Lower lobe of right lung (tissue), 2 donors: ENCODE measurements at places on chromosomes 6 and 20. TPM values are rescaled to one million over a fixed set of nuclear protein-coding genes. Genes with fewer than 3 reads are reported as not detected.

GRCh38 chr20:6909608-6910007, 142.1 kb downstream of the BMP2 start:
- no peaks in the 10 kb centered on the region for H3K36me3 ChIP-seq
- H3K27me3 ChIP-seq = no peaks in the 10 kb centered on the region
- H3K27ac ChIP-seq = no peak overlapping the region

DNA sequence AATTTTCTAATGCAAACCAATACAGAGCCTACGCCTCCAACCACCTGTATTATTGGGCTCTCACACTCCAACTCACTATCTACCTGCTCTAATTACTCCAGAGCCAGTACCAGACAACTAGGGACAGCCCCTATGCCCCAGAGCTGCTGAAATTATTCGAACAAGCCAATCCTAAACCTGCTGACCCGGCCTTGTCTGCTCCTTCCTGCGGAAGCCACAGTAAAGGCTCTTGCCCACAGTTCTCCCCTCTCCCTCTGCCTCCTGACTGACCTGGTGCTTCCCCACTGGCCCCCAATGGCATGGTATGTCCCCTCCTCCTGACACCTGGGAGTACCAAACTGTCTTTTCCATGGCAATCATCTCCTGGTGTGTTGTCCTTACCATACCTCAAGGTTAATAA, 4.1 kb upstream of the TOX2 start:
- no peak for DNase-seq
- H3K27me3 ChIP-seq = peaks cover 18% of the 10 kb centered on the region
- H3K4me1 ChIP-seq = peaks cover 7% of the 10 kb centered on the region
- no peak overlapping the region for H3K4me3 ChIP-seq
- no peaks in the 10 kb centered on the region for H3K36me3 ChIP-seq
- no peak overlapping the region for H3K27ac ChIP-seq

DNA sequence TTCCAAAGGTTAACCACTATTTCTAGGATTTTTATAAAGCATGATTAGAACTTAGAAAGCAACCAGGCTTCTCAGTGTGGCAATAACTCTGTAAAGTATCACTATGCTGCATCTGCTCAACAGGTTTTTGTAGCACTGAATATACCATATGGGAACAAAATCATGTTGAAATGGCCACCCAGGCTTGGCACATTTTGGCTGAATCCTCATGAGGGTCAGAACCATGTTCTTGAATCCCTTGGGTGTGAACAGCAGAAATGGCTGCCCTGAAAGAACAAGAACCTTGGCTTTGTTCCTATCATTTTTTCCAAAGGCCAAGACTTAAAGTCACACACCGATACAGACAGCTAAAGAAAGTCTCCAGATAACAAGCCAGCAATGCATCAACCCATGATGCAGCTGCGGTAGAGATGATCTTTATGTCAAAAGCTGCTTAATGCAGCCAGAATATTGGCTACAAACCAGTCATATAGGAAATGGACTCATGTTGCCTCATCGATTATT, 283.0 kb upstream of the NOX3 start:
- no peaks in the 10 kb centered on the region for H3K27me3 ChIP-seq
- H3K4me1 ChIP-seq = no peaks in the 10 kb centered on the region
- H3K4me3 ChIP-seq = no peak overlapping the region
- H3K27ac ChIP-seq = no peak overlapping the region

GRCh38 chr20:50625986-50626677, 65.2 kb downstream of the RIPOR3 start:
- H3K4me3 ChIP-seq = no peak overlapping the region
- no peak overlapping the region for H3K27ac ChIP-seq
- H3K27me3 ChIP-seq = no peaks in the 10 kb centered on the region
- DNase-seq = no peak
- no peaks in the 10 kb centered on the region for H3K36me3 ChIP-seq

GRCh38 chr6:149680503-149680902, 32.0 kb upstream of the KATNA1 start:
- no peaks in the 10 kb centered on the region for H3K4me1 ChIP-seq
- H3K4me3 ChIP-seq = no peak overlapping the region
- peaks cover 71% of the 10 kb centered on the region for H3K36me3 ChIP-seq
- DNase-seq = no peak
- H3K27ac ChIP-seq = no peak overlapping the region
- no peaks in the 10 kb centered on the region for H3K27me3 ChIP-seq

DNA sequence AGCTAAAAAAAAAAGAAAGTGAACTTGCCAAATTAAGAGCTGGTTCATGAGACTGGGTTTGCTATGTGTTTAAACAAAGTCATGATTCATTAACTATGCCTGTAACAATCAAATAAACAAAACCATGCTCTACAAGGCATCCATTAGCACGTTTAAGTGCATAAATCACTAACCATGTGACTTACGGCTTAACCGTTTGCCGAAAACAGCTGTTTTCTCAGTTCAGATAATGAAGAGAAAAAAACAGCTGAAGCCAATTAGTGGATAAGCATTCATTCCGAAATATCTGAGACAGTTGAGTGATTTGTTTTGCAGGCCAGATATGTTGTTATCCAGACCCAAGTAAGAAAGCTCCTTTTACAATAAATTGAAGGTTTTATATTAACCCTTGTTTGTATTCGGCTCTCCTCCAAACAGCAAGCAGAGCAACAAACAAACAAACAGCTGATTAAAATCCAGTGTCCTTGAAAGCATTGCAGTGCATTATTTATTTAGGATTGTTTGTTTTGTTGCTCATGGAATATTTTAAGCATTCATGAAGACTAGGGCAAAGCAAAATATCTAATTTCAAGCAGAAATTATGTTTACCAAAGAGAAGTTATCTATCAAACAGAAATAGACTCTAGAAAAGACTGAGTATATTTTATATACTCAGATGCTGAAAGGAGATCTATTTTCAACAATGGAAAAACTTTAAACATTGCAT, 343.5 kb downstream of the RFPL4B start:
- no peaks in the 10 kb centered on the region for H3K36me3 ChIP-seq
- DNase-seq = no peak
- H3K27me3 ChIP-seq = no peaks in the 10 kb centered on the region

The FNDC1 gene
- total RNA-seq = 0.44 TPM

The MLN gene
- total RNA-seq = not detected

The FAM83B gene
- total RNA-seq = 0.12 TPM

DNA sequence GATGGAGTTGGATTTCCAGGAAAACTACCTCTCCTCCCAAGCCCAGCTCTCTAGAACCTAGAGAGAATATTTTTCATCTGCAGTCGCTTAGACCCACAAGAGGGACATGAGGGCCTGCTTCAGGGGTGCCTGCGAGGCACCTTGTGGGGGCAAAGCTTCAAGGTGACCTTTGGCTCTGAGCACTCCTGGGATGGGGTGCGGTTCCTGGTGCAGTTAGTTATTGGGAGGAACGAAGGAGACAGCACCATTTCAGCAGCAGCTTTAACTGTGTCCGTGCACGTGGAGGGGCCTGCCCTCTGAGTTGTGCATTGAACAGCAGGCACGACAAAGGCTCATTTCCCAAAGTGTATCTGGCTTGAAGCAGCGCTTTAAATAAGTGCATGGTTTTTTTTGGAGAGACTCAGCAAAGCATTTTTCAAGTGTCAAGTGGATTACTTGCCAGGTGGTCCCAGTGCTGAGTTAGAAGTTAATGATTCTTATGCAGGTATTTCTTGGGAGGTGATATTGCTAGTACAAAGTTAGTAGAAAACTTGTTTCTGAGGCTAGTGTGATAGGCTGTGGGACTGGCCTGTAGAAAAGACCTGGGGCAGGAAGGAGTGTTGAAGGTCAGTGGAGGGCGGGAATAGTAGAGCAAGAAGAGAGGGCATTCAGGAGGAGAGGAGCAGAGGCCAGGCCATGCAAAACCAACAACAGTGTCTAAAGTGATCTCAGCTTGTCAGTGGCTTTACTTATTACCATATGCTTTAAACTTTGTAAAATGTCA, 3.8 kb downstream of the IGF2R start:
- no peak overlapping the region for H3K27ac ChIP-seq
- no peak for DNase-seq
- H3K27me3 ChIP-seq = no peaks in the 10 kb centered on the region

The PTK7 gene
- 81.0 TPM for total RNA-seq

The ALDH8A1 gene
- 0.86 TPM for total RNA-seq

The DNMT3B gene
- 1.1 TPM for total RNA-seq

The COL9A3 gene
- 0.89 TPM for total RNA-seq

- no peaks in the 10 kb centered on the region for H3K4me1 ChIP-seq
- no peak for DNase-seq
- no peaks in the 10 kb centered on the region for H3K27me3 ChIP-seq
- H3K4me3 ChIP-seq = no peak overlapping the region
- no peaks in the 10 kb centered on the region for H3K36me3 ChIP-seq
Measured at GRCh38 chr6:11968241-11968806, 43.8 kb upstream of the HIVEP1 start.

- H3K4me1 ChIP-seq = no peaks in the 10 kb centered on the region
- H3K36me3 ChIP-seq = no peaks in the 10 kb centered on the region
- no peak overlapping the region for H3K4me3 ChIP-seq
- no peak for DNase-seq
Measured at GRCh38 chr6:72844614-72845013, 222.8 kb downstream of the KCNQ5 start.

- no peak overlapping the region for H3K27ac ChIP-seq
- H3K27me3 ChIP-seq = no peaks in the 10 kb centered on the region
- no peaks in the 10 kb centered on the region for H3K4me1 ChIP-seq
- H3K36me3 ChIP-seq = no peaks in the 10 kb centered on the region
- no peak overlapping the region for H3K4me3 ChIP-seq
Measured at GRCh38 chr6:145603424-145603833, 131.9 kb downstream of the EPM2A start.

DNA sequence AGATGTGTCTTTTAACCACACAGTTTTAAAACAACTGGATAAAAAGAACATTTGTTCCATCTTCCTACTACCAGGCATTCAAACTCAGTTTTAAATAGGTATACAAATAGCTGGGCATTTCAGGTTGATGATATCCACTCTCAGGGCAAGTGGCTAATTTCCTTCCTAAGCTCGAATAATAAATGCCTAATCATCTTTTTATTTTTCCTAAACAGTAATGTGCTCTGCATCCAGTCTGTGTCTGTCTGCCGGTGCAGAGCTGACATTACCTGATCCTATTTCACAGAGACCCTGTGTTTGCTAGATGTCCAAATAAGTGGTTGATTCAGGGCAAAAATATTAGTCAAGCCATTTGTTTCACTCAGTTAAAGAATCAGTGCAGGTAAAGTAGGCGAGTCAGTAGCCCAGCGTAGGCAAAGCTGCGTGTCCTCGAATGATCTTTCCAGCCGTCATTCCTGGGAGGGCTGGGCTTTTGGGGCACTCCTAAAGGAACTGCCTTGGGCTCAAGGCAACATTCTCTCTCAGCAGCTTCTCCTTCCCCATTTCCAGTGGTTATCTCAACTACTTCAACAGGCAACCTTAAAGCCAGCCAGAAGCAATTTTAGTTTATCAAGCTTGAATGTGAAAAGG, 74.2 kb upstream of the BMP2 start:
- DNase-seq = no peak
- H3K4me3 ChIP-seq = no peak overlapping the region
- peaks cover 5% of the 10 kb centered on the region for H3K27me3 ChIP-seq
- H3K36me3 ChIP-seq = no peaks in the 10 kb centered on the region
- no peaks in the 10 kb centered on the region for H3K4me1 ChIP-seq
- H3K27ac ChIP-seq = no peak overlapping the region

GRCh38 chr20:3226864-3227263, 12.1 kb downstream of the SLC4A11 start:
- no peak overlapping the region for H3K4me3 ChIP-seq
- H3K4me1 ChIP-seq = no peaks in the 10 kb centered on the region
- peaks cover 24% of the 10 kb centered on the region for H3K36me3 ChIP-seq
- no peak for DNase-seq
- no peak overlapping the region for H3K27ac ChIP-seq

GRCh38 chr6:64123761-64124633, 488.4 kb downstream of the PHF3 start:
- H3K27ac ChIP-seq = no peak overlapping the region
- DNase-seq = no peak
- H3K4me3 ChIP-seq = no peak overlapping the region
- H3K4me1 ChIP-seq = no peaks in the 10 kb centered on the region
- no peaks in the 10 kb centered on the region for H3K27me3 ChIP-seq
